ENCODE measurements at places on chromosomes 4 and X. TPM values are rescaled to one million over a fixed set of nuclear protein-coding genes. Genes with fewer than 3 reads are reported as not detected.

The SOD3 gene
- not detected for polyA plus RNA-seq

The HS6ST2 gene
- not detected for polyA plus RNA-seq

The F8A3 gene
- polyA plus RNA-seq = 2.5 TPM

The XAGE5 gene
- polyA plus RNA-seq = not detected

The TDO2 gene
- not detected for polyA plus RNA-seq

The IRS4 gene
- not detected for polyA plus RNA-seq

The FHDC1 gene
- polyA plus RNA-seq = 0.06 TPM

The MEPE gene
- polyA plus RNA-seq = not detected

The TKTL2 gene
- polyA plus RNA-seq = not detected

The HTR2C gene
- polyA plus RNA-seq = not detected

The SPANXA2 gene
- not detected for polyA plus RNA-seq

The ARMCX4 gene
- polyA plus RNA-seq = not detected

The MPC1L gene
- polyA plus RNA-seq = not detected

The TEX11 gene
- not detected for polyA plus RNA-seq

The TKTL1 gene
- 5.5 TPM for polyA plus RNA-seq

The SPATA18 gene
- polyA plus RNA-seq = 0.40 TPM

The CYBB gene
- polyA plus RNA-seq = 122 TPM

The TREX2 gene
- 0.84 TPM for polyA plus RNA-seq

The CORIN gene
- polyA plus RNA-seq = not detected

The PAGE4 gene
- not detected for polyA plus RNA-seq

The DGAT2L6 gene
- not detected for polyA plus RNA-seq

The SERPINA7 gene
- not detected for polyA plus RNA-seq

The CTSO gene
- polyA plus RNA-seq = 32.6 TPM

The CNKSR2 gene
- polyA plus RNA-seq = 4.0 TPM

The SPANXN4 gene
- not detected for polyA plus RNA-seq

The LONRF3 gene
- polyA plus RNA-seq = not detected

The FATE1 gene
- polyA plus RNA-seq = not detected

The RHOXF2B gene
- polyA plus RNA-seq = not detected

The CT45A1 gene
- polyA plus RNA-seq = not detected

The DMP1 gene
- polyA plus RNA-seq = not detected

The HSFX3 gene
- not detected for polyA plus RNA-seq

The TRAM1L1 gene
- polyA plus RNA-seq = not detected

The CLDN2 gene
- polyA plus RNA-seq = not detected

The UTP14A gene
- 15.9 TPM for polyA plus RNA-seq

The BMPR1B gene
- polyA plus RNA-seq = not detected

The FOXR2 gene
- not detected for polyA plus RNA-seq

The LETM1 gene
- polyA plus RNA-seq = 12.0 TPM

The FABP2 gene
- not detected for polyA plus RNA-seq

The ODAPH gene
- not detected for polyA plus RNA-seq

The PNMA6F gene
- polyA plus RNA-seq = not detected

The BANK1 gene
- polyA plus RNA-seq = 599 TPM

The CTAG2 gene
- polyA plus RNA-seq = not detected

The CLDN34 gene
- not detected for polyA plus RNA-seq

The IL9R gene
- 2.5 TPM for polyA plus RNA-seq

The MGAT4D gene
- not detected for polyA plus RNA-seq

The ENPP6 gene
- polyA plus RNA-seq = not detected
